ENCODE measurements at places on chromosomes 1 and 21.

DNA sequence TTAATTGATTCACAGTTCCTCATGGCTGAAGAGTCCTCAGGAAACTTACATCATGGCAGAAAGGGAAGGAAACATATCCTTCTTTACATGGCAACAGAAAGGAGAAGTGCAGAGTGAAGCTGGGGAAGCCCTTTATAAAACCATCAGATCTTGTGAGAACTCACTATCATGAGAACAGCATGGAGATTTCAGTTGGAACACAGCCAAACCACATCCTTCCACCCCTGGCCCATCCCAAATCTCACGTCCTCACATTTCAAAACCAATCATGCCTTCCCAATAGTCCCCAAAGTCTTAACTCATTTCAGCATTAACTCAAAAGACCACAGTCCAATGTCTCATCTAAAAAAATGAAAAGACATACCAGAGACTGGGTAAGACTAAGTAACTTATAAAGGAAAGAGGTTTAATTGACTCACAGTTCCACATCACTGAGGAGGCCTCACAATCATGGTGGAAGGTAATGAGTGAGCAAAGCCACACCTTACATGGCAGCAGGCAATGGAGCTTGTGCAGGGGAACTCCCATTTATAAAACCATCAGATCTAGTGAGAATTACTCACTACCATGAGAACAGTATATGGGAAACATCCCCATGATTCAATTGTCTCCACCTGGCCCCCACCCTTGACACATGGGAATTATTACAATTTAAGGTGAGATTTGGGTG lies 105.2 kb downstream of the MRPL39 start:
- no peak for DNase-seq

DNA sequence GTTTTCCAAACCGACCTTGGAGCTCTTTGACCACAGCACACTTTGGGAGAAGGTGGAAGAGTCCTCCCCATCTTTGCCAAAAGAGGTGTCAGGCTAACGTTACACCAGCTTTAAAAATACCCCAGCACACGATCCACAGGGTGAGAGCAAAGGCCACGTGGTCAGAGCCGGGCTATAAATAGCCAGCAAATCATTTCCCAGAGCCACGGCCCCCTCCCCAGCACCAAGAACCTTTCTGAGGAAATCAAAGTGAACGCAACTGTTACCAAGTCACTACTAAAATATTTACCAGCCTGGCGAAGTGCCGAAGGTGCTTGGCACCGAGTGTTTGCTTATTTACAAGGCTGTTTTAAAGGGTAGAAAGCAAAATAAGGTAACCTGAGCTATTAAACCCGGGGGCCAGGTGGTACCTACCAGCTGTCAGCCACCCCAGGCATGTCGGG lies 72.4 kb downstream of the CASZ1 start:
- no peak for DNase-seq

- no peak for DNase-seq
Measured at GRCh38 chr1:3501856-3502640, 47.6 kb downstream of the ARHGEF16 start.

DNA sequence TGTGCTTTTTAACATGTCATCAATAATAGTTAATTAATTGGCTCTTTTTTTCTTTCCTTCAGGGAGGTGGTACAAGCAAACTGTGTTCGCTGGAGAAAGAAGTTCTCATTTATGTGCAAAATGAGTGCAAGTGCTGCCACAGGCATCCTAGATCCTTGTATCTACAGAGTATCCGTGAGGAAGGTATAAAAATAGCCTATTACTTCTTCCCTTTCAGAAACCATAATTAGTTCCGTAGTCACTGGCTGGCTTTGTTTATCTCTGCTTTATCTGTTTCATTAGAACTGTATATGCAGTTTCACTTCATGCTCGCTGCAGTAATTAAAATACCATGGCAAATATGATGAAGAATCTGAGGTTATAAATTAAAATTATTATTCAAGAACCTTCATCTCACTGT lies 40.6 kb downstream of the EEIG2 start:
- DNase-seq = no peak

DNA sequence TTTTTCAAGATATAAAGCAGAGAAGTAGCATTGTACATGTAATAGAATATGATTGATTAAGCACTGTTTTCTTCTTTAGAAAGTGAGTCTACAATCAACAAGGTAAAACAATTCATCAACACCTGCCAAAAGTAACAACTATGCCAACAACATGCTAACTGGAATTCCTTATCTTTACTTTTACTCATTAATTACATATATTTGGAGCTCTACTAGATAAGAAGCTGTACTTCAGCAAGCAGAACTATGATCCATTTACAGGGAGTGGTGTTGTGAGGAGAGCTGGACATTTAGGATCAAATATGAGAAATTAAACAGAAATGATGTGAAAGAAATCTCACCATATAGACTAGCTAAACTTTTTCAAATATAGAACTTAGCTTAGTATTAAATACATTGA lies 51.0 kb downstream of the RGS2 start:
- DNase-seq = no peak

GRCh38 chr1:24155011-24155782 lies 12.3 kb upstream of the IL22RA1 start:
- no peak for DNase-seq

DNA sequence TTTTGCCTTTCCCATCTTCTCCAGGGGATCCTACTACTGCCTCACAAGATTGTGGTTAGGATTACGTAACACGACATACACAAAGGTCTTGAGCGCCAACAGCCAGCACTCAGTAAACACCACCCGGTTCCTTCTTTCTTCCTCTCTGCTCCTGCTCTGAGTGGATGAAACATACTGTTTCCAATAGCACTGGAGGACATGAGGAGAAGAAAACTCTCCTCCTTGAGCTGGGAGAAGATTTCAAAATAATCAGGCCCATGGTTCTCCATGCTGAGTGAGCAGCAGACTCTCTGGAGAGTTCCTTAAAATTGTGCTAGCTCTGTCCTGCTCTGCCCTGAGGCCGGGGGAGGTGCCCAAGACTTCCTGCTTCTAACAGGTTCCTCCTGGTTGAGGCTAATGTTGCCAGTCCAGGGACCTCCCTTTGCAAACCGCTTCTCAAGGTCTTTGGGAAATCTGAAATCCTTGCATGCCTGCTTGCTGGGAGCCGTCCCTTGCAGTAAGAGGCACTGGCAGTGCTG lies 29.4 kb upstream of the MX1 start:
- no peak for DNase-seq

GRCh38 chr1:13514821-13515220 lies 1.0 kb upstream of the LRRC38 start:
- DNase-seq = no peak

GRCh38 chr1:25926731-25927496 lies 20.7 kb upstream of the STMN1 start:
- no peak for DNase-seq

- DNase-seq = no peak
Measured at GRCh38 chr1:231393668-231394067, 28.4 kb downstream of the EGLN1 start.

DNA sequence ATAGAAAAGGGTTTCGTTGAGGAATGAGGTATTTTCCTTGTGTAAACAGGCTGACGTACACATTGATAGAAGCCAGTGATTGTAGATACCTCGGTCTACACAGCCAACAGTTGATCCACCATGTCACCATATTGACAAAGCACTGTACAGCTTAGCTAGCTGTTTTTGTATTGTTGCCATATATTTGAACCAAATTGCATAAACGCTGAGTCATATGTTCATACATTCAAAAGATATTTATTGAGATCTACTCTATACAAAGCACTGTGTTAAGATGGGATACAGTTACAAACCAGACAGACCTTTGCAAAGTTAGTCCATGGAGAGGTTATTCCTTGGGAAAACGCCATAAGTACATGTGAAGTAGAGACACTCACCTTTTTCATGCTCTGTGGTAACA lies 132.4 kb upstream of the ATP1B1 start:
- no peak for DNase-seq

DNA sequence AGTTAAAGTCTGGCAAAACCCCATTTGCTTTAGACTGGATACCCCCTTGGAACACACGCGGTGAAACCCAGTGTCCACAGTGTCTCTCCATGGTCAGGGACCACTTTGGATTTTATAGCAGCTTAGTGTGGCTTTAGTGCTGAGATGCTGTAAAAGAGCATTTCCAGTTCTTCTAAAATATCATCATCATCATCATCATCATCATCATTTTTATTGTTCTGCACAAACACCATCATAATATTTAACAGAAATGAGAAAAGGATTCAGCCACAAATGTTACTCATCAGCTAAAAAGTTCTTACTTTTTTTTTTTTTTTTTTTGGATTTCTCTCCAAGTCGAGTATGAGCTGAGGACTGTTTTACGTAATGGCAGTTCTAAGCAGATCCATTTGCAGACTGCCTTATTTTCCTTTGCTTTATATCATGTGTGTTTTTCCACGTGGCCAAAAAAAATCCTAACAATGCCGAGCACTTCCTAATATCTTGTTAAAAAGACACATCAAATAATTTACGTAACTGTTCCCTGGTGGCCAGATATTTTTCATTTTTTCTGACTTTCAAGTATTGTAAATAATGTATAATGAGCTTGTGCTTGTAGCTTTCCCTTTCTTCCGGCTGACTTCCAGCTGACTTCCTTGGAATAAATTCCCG lies 62.8 kb downstream of the EVA1C start:
- no peak for DNase-seq

DNA sequence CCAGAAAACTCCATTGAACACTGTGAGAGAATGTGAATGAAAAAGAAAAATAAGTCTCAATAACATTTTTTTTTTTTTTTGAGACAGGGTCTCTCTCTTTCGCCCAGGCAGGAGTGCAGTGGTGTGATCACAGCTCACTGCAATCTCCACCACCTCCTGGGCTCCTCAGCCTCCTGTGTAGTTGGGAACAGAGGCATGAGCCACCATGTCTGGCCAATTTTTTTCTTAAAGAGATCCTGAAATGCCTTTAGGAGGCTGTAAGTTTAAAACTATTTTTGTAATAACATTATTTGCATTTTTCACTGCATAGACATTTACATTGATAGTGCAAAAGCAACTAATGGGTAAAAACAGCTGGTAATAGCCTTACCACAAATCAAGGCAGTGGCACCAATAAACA lies 35.3 kb downstream of the GDAP2 start:
- DNase-seq = no peak

DNA sequence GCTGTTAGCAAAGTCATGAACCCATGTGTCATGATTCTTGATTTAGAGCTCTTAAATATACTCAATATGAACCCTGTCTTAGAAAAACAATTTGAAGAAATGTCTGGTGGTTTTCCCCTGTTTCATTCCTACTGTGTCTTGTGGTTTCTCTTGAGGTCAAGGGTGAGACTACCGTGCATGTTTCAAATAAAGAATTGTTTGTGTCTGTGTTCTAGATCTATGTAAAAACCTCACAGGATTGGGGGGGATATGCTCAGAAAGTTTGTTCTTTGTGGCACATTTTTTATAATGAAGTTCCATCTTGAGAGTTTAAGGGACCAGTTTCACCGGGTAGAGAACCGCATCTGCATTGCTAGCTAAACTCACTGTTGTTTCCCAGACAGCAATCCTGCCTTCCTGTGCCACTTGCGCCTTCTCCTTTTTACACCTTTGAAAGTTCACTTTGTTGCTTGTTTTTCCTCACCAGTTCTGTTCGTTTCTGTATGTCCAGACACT lies 30.9 kb upstream of the CACYBP start:
- peak; percentile 85 for DNase-seq

DNA sequence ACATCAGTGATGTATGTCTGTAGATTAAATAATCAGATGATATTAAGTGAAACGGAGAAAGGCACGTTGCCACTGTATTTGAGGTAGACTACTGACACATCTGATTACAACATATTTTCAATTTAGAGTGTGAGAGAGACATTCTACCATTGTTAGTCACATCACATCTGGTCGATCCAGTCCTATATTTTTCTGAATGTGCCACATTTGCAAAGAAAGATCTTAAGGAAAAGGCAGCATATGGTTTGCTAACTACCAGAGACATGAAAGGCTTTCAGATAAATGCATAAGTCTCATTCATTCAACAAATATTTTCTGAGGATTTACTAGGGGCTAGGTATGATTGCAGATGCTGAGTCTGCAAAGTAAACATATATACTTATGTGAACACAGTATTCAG lies 114.3 kb upstream of the RUNX1 start:
- DNase-seq = no peak

- DNase-seq = no peak
Measured at GRCh38 chr1:162701286-162701685, 69.0 kb downstream of the DDR2 start.

DNA sequence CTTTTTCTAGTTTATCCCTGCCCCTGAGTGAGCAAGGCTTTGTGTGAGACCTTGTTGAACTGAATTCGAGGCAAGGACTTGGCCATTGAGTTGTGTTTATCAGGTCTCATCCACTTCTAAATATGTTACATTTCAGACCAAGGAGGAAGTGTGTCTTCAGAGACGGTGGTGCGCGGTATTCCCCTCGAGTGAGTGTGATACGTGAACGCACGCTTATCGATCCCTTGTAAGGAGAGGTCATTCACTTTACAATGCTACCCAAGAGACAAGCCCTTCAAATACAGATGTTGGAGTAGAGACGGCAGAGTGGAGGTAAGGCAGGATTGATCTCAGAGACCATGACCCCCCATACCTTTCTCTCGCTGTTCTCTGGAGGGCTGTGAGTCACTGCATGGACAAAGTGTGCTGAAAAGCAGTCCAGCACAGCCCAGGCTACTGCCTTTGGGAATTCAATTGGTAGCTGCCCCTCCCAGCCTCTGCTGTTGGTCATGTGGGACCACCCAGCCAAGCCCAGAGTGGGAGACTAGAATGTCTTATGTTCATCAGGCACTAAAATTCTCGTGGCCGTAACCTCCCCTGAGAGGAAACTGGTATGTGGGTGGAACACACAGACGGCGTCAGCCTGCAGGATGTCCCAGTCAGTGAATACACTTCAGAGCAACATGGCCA lies 16.3 kb upstream of the MTARC1 start:
- no peak for DNase-seq

GRCh38 chr1:45884700-45885099 lies 81.3 kb downstream of the MAST2 start:
- DNase-seq = no peak

DNA sequence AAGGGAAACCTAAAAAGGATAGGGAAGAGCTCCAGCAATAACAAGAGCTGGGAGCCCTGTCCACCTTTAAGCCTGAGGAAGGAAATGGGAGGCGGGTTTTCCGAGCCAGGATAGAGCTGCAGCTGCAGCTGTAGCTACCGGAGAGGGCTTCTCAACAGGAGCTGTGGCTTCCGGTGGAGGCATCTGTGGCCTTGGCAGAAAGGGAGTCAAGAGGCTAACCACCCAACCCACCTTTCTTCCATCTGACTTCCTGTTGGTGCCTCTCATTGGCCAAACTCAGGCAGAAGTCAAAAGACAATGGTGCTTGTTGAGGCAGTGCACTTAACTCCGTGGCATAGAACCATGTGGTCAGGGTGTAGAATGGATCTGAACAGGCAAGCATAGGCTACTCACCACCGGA lies 313.1 kb upstream of the DAB1 start:
- DNase-seq = no peak

DNA sequence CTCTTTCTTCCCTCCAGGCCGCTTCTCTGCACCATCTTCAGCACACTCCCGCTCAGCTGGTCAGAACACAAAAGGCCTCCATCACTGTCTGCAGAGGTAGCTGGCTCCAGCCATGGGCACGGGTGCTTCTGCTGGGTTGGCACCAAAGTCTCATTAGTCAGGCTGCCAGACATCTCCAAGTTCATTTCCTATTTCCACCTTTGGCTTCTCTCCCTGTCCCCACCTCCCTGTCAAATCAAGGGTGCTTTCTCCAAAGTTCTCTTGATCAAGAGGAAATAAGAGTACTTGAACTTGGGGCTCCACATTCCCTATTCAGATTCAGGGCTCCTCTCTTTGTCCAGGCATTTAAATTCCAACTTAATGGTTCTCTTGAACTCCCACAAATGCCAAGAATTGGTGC lies 33.9 kb upstream of the GRIK3 start:
- no peak for DNase-seq

GRCh38 chr1:86472767-86473166 lies 4.0 kb downstream of the CLCA1 start:
- DNase-seq = no peak

Data from CD4-positive, alpha-beta T cell (primary cell).